ENCODE measurements at places on chromosomes 1 and 21.

DNA sequence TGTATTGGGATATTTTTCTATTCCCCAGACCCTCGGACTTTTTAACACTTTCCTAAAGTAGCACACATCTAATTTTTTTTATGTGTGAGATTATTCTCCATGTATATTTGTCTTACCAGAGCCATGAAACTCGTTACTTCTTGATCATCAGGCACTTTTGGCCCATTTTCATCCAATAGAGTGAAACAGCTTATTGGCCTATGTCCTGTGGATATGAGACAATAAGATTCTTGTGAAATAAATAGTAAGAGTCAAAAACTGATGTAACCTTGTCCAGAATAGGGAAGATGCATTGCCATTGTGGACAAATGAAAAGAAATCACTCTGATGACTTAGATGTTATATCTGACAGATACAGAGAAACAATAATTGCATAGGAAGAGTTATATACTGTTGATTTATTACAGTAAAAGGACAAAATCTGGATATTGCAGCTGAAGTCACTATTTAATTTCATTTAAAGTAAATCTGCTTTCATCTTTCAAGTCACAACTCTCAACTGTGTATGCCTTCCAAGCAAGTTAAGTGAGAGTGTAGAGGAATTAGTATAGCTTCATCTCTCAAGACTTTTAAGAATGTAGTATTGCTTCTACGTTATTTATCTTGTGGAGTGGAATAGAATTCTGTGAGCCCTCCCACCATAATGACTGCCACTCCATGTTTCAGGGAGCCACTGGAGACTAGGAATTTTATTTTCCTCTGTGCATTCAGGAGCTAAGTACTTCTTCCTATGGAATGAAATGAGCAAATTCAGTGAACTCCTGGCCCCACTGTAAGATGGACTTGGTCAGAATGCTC is 86.9 kb downstream of the ADAMTS1 start:
- DNase-seq, result no peak

GRCh38 chr21:45848331-45848730 is 133.2 kb upstream of the COL6A1 start:
- no peak for DNase-seq

- DNase-seq, result no peak
Measured at GRCh38 chr1:180646547-180646946, 14.7 kb downstream of the XPR1 start.

DNA sequence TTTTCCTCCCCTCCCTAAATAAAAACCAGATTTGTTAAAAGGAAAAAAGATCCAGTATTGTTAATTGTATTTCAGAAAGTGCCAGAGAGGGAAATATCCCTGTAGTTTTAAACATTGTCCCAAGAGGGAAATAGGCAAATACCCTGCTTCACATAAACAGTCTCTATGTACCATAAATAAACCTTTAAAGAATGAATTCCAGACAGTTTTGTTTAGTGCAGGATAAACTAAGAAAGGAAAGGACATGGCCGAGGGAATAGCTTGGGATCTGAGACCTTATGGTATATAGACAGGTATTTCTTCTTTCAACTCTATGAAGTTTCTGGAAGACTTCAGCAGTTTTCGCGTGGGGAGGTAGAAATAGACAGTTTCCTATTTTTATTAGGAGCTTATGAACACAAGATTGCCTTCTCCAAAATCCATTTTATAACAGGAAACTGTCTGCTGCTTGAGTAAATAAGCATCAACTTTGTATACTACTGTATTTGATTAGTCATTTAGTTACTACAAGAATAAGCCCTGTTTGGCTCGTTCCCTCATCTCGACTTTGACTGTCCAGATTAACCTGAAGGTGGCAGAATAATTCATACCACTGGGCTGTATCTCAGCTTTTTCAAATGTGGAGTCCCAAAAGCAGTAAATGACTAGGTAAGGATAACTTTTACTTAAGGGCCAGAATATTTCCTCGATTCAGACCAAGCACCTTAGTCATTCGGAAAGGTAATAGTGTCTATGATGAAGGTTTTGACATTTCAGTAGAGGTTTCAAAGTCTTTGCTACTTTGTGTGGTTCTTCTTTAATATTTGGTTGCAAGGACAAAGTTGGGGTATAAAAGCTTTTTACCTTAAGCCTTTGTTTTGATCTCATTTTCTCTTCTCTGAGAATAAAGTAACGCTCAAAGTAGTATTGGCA is 177.5 kb downstream of the VPS13D start:
- peak; percentile 12 for DNase-seq

- DNase-seq, result no peak
Measured at GRCh38 chr1:241679961-241680360, 27.9 kb downstream of the WDR64 start.

DNA sequence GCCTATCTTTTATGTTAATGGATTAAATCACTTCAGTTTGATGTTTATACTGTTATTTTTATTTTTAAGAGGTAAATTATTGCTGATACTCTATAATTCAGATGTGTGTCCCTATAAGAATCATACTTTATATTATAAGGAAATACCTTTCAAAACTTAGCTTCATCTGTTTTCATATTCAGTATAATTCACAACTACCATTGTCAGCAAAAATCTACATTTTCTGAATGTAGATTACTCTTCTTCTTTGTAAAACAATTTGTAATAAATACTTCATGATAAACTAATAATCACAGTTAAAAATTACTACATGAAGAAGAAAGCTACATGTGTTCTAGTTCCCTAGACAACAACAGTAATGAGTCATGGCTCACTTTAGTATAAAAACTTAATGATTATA is 115.4 kb upstream of the SERTAD4 start:
- DNase-seq, result no peak

- DNase-seq, result no peak
Measured at GRCh38 chr1:43962324-43962723, 7.5 kb upstream of the DPH2 start.

DNA sequence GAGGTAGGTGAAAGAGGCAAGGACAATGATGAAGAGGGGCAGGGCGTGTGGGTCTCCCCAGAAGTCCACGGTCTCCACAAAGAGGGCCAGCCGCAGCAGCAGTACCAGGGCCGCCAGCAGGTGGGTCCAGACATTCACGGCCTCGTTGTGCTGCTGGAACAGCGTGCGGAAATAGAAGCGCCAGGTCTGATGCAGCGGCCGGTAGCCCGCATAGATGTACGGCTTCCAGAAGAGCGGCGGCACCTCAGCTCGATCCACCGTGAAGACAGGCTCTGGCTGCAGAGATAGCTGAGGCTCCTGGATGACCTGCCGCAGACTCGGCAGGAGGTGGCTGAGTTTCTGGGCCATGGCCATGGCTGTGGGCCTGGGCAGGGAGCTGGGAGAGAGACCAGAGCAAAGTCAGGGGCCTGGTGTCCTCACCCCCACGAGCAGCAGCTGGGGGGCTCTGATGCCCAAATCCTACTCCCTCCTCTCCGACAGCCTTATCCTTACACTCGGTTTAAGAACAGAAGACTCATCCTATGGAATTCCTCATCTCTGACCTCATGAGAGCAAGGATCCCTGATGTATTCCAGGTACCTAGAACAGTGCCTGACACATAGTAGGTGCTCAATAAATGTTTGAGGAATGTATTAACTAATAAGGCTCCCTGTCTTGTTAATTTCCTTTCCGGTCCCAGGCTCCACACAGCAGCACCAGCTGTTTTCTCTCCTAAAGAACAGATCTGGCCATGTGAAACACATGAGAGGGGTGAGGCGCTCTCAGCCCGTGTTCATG is 4.4 kb upstream of the AUNIP start:
- no peak for DNase-seq

DNA sequence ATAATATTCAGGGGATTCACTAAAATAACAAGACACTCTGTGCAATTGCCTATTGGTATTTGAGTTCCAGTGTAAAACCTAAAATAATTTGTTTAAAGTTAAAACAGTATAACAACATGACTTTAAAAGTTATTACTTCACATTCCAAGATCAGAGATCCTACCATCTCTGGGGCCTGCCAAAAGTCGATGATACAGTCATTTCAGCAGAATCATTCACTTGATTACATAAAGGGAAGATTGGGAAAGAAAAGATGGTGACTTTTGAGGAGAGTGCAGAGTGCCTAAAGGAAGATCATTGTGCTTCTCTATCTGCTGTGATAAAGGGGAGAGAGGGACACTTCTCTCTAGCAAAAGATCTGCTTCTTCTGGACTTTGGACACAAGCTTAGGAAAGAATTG is 784.4 kb upstream of the ADGRL4 start:
- DNase-seq, result no peak

DNA sequence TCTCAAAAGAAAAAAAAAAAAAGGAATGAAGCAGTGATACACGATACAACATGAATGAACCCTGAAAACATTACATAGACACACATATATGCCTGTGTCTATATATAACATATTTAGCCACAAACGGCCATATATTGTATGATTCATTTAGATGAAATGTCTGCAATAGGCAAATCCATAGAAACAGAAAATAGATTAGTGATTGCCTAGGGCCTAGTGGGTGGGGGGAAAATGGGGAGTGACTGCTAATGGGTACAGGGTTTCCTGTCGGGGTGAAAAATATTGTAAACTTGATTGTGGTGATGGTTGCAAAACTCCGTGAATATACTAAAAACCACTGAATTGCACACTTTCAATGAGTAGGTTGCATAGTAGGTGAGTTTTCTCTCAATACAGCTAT is 6.0 kb upstream of the H6PD start:
- DNase-seq, result no peak

GRCh38 chr1:8307628-8308027 is 10.3 kb upstream of the SLC45A1 start:
- no peak for DNase-seq

GRCh38 chr1:59285691-59286090 is 11.2 kb upstream of the FGGY start:
- no peak for DNase-seq

- DNase-seq, result no peak
Measured at GRCh38 chr1:217270101-217270500, 360.8 kb downstream of the GPATCH2 start.

GRCh38 chr1:198655459-198656121 is 16.8 kb downstream of the PTPRC start:
- DNase-seq, result no peak

DNA sequence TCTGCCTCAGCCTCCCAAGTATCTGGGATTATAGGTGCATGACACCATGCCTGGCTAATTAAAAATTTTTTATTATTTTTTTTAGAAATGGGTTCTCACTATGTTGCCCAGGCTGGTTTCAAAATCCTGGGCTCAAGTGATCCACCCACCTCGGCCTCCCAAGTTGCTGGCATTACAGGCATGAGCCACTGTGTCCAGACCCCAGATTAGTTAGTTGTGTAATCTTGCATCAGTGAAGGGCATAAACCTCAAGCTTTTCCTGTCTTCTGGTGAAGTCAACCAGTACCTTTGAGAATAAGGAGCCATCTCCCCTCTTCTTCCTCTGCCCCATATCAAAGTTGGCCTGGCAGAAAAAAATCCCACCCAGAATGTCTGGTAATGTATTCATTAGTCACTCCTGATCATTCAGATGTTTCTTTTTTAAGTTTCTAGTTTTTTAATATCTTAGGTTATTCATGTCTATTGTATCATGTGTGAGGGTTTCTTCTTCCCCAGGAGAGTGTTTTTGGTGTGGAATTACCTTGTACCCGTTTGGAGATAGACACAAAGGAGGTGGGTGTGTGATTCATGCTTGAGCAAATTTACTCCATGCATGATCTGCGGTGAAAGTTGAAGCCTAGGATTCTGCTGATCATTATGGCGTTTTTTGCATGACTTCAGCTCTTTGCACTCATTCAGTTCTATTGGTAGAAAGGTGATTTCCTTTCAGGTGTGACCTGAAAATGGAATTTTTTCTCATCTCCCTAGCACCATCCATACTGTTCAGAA is 144.0 kb downstream of the FMN2 start:
- no peak for DNase-seq

GRCh38 chr1:219472596-219472995 is 140.3 kb downstream of the ZC3H11B start:
- no peak for DNase-seq

GRCh38 chr1:65744731-65745130 is 48.0 kb upstream of the PDE4B start:
- DNase-seq, result no peak

DNA sequence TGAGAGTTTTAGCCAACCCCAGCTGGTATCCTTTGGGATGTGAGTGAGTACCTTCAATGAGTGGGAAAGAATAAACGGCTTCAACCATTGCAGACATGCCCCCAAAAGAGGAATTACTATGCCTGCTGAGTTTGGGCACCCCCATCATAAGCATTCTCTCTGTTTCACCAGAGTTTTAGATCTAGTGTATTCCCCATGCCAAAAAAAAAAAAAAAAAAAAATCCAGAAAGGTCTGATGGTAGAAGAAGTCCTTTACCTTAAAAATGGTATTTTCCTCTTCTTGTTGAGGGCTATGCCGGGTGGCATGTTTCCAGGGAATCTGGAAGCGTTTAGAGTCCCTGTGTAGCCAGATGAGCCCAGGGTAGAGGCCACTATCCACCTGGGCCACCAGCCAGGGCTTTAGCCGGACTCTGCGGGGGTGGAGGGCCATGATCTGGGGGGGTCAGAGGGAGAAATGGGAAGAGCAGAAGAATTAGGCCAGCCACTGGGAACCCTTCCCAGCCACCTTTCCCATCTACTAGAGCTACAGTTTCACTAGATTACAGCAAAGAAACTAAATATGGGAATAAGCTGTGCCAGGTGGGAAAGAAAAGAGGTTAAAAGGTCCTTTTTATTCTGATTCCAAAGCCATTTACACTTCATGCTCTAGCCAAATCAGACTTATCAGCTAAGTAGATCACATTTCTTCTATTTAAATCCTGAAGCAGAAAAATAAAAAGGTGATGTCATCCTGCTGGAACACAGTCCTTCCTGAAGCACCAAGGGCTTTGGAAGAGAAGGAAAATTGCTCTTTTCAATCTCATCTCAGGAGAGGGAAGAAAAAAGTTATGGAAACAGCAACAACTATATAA is 4.7 kb downstream of the IRF6 start:
- no peak for DNase-seq
